Chondrocyte (in vitro differentiated cells): ENCODE measurements at places on chromosomes 4 and X. TPM values are rescaled to one million over a fixed set of nuclear protein-coding genes. Genes with fewer than 3 reads are reported as not detected.

CNGA1 gene
- total RNA-seq: not detected in 3 replicates

SOX3 gene
- not detected in 3 replicates for total RNA-seq

PABPC1L2A gene
- total RNA-seq: not detected in 3 replicates

GPC4 gene
- total RNA-seq: 64.6 to 94.8 TPM (median 67.6 TPM) in 3 replicates

KLB gene
- total RNA-seq: not detected in 3 replicates

SLC7A11 gene
- total RNA-seq: 5.6 to 31.5 TPM (median 29.7 TPM) in 3 replicates

EMD gene
- total RNA-seq: 66.3 to 81.7 TPM (median 81.1 TPM) in 3 replicates

DNA sequence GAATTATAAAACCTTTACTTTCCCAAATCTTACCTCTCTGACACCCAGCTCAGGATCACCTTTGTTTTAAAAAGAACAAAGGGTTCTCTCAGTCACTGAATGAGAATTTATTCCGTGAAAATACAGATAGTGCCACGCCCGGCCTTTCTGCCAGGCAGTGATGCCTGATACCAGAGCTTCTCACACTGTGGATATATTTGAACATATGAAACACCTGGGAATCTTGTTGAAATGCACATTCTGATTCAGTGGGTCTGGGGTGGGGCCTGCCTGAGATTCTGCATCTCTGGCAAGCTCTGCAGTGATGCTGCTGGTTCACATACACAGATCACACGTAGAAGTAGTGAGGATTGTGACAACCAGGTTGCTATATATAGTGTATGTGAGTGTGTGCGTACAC, 46.0 kb downstream of the ELOVL6 start:
- DNase-seq: no peak

- DNase-seq: no peak
Measured at GRCh38 chr4:6452116-6452896, 20.1 kb downstream of the PPP2R2C start.

DNA sequence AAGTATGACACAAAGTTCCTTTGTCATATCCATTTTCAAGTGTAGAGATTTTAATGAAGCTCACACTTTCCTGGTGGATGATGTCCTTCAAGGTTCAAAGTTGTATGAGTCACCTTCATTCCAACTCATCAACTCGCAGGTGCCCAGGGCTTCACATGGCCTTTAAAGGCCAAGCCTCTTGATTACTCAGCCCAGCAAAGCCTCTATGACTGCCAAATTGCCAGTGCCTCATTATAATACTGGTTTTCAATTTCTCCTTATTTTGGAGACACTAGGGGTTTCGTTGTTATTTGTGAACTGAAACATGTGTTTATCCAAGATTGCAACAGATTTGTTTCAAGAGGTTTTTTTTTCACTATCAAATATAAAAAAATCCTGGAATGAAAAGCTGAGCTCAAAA, 45.9 kb upstream of the PPP3CA start:
- no peak for DNase-seq

DNA sequence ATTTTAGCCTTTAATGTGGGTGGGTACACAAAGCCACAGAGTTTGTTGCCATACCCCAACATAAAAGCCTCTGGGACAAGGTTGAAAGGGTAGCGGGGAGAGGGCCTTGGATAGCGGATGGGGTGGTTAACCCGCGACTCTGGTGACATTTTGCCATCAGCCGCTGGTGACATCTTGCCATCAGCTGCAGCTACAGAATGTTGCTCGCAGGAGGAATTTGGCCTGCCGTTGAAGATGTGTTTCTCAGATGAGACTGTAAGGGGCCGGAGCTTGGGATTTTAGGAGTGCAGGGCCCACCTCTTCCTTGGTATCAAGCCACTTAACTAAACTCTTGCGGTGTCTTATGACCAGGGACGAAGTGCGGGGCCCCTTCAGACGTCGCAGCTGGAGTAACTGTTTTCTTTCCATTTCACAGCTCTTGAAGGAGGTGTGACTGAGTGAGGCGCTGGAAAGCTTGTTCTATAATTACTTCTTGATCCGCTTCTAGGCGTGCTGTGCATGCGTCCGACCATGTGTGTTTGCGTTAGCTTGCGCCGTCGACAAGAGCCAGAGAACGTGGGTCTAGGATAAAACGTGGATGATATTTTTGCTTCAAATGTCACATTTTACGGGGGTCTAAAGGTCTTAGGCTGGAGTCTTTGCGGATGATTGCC, 820 bp upstream of the RASL11B start:
- no peak for DNase-seq

DNA sequence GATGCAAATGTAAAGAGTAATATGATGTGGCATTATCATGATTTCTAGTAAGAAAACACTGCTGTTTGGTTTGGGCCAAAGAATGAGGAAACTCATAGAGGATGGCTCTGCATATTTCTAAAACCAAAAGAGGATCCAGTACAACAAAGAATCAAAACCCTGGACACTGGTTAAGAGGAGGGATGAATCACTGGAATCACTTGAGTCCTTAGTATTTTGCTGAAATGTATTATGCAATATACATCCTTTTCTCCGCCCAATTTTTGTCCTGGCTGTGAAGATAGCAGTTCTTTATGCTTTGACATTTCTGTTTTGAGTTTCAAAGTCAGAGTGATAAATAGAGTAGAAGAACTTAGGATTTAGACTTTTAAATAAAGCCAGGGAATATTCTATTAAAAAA, 345.9 kb downstream of the PACRGL start:
- no peak for DNase-seq

GRCh38 chrX:73668779-73669178, 105.8 kb downstream of the CHIC1 start:
- no peak for DNase-seq

DNA sequence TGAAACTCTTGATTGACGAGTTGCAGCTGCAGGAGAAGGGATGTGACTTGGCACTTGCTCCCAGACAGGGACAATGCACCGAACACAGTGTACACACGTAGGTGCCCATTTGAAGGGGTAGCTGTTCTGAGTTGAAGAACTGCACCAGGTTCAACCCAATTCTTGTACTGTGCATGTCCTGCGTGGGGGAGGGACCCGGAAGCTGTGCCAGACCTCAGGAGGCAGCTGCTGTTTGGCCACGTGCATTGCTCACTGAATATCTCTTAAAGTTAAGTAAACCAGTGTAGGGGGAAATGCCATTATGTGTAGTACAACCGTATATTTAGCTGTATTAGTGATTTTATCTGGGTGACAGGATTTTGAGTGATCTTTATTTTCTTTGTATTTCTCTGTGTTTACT, 12.0 kb upstream of the RBBP7 start:
- DNase-seq: no peak

DNA sequence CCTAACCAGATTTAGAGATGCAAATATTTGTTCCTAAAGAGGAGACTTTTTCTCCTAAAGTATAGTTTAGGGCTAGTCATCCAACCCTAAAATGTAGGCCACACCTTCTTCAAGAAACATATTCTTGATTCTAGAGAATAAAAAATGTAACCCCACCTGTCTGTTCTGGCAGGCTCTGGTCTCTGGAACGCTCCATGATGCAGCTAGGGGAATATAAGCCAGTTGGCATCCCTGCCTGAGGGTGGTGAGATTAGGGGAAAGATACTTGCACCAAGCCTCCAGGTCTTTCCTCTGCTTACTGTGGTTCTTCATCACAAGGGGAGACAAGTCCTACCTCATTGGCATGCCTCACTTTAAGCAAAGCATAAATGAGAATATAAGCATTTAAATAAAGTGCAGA, 21.2 kb upstream of the TBC1D9 start:
- no peak for DNase-seq
